ENCODE measurements at places on chromosomes 4 and X.
A peak's percentile ranks its signal among the peaks of the same experiment; 100 is the strongest.

DNA sequence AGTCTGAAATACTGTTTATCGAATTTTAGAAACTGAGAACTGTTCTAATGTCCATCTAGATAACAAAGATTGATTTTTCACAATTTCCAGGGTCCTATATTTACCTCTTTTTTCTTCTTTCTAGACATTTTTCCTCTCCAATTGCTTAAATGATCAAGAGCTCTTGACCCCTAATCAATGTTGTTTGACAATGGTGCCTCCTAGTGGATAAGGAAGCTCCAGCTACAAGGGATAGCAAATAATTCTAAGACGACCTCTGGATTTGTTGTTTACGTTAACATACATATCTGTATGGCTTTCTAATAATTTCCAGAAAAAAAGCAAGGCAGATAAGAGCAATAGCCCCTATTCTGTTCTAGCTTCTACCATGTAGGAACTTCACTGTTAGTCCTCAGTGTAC is 35.8 kb downstream of the GPR82 start:
- DNase-seq = no peak

- peak; percentile 40 for DNase-seq
Measured at GRCh38 chrX:38805432-38806389, 4.5 kb downstream of the MID1IP1 start.

- DNase-seq = no peak
Measured at GRCh38 chrX:139202742-139203420, 327.7 kb upstream of the F9 start.

GRCh38 chr4:132284910-132285426 is 864.1 kb upstream of the PCDH10 start:
- no peak for DNase-seq

GRCh38 chr4:7003879-7004240 is 39.3 kb upstream of the TADA2B start:
- DNase-seq = no peak

GRCh38 chr4:180398564-180398963 is 1844.6 kb upstream of the TENM3 start:
- no peak for DNase-seq

GRCh38 chrX:103941201-103941975 is 21.0 kb upstream of the TMSB15B start:
- DNase-seq = no peak

DNA sequence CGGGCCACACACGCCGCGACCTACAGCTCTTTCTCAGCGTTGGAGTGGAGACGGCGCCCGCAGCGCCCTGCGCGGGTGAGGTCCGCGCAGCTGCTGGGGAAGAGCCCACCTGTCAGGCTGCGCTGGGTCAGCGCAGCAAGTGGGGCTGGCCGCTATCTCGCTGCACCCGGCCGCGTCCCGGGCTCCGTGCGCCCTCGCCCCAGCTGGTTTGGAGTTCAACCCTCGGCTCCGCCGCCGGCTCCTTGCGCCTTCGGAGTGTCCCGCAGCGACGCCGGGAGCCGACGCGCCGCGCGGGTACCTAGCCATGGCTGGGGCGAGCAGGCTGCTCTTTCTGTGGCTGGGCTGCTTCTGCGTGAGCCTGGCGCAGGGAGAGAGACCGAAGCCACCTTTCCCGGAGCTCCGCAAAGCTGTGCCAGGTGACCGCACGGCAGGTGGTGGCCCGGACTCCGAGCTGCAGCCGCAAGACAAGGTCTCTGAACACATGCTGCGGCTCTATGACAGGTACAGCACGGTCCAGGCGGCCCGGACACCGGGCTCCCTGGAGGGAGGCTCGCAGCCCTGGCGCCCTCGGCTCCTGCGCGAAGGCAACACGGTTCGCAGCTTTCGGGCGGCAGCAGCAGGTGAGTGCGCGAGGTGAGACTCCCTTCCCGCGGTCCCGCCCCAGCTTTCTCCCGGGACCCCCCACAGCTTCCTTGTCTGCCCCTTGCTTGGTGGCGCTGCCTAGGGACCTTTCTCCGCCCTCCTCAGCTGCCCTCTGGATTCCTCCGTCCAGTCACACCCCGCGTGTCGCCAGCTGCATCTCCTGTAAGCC is 678 bp downstream of the BMP3 start:
- DNase-seq = no peak

DNA sequence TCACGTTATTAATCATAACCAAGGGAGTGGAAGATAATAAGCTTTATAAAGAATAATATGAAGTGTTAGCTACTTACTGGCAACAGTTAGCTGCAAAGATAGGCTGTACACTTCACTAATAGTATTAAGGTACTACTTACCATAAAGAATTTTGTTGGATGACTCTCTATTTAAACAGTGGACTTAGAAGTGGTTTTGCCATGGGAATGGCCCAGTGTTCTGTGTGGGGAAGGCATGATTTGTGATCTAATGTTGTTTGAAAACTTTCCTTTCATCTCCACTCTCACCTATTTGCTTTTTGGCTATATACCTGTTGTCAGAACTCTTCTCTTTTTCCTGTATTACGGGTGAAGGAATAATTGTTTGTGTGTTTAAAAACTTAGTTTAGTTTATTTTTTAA is 23.0 kb downstream of the FHDC1 start:
- no peak for DNase-seq

DNA sequence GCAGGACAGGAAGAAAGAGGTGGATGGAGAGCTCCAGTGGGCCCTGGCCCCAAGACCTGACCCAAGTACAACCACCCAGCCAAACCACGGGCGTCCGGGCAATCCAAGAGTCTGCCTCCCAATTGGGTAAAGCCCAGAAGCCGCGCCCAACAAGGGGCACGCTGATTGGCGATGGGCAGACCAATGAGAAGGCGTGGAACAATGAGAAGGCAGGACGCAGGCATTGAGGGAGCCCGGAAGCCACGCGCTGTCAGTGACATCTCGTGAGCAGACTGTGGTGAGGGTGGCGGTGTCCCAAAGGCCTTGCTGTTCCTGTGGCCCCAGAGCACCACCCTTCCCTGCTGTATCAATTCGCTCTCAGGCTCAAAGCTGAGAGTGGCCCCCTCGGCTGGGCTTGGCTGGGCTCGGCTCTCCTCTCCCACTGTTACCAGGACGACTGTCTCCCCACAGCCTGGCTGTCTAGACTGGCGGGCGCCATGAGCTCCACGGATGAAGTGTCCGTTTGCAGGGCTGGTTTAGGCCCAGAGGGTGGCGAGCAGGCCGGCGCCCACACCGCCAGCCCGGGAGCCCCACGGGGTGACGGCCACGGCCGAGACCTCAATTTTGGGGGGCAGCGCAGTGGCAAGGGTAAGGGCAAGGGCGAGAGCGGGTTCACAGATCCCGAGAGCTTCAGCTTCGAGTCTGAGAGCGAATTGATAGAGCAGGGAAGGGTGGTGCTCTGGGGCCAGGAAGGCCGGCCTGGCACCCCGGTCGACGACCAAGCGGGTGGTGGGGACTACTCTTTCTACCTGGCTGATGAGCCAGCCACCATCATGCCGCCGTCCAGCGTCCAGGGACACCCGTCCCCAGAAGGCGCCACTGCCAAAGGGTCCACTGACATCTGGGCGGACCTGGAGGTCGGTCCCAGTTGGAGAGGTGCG is at the start of gene LOC101059915:
Gene LOC101059915, plus strand, starts transcription at position 219 of the 920 bp plus-strand sequence.
- no peak for DNase-seq

DNA sequence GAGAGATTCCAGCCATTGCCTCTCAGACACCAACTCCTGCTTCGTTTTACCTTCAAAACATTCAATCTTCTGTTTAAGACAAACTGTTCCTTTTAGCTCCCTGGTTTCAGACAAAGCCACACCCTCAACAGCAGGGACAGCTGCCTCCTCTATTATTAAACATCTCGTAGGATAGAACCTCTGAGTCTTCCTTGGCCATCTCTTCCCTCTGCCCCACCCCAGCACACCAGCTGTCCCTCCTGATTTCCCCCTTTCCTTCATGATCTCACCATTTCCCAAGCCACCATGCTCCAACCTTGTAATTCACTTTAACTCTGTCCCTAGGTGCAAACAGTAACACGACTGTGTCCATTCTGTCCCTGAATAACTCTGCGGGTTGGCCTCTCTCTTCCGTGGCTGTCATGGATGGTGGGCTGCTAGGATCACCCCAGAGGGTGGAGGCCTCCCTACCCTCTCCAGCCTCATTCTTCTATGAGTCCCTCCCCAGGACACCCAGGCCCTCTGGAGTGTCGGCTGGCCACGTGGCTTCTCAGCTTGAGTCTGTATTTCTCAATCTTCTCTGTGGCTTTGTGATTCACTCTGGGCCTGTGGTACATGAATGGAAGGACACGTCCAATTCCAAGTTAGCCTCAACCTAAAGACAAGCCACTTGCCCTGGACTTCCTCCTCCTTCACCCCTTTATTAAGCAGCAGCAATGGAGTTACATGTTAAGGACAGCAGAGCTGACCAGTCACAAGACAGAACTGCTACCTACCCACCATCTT is 349.9 kb downstream of the FBXW7 start:
- no peak for DNase-seq

GRCh38 chr4:142815834-142816233 is 30.3 kb downstream of the INPP4B start:
- DNase-seq = no peak

DNA sequence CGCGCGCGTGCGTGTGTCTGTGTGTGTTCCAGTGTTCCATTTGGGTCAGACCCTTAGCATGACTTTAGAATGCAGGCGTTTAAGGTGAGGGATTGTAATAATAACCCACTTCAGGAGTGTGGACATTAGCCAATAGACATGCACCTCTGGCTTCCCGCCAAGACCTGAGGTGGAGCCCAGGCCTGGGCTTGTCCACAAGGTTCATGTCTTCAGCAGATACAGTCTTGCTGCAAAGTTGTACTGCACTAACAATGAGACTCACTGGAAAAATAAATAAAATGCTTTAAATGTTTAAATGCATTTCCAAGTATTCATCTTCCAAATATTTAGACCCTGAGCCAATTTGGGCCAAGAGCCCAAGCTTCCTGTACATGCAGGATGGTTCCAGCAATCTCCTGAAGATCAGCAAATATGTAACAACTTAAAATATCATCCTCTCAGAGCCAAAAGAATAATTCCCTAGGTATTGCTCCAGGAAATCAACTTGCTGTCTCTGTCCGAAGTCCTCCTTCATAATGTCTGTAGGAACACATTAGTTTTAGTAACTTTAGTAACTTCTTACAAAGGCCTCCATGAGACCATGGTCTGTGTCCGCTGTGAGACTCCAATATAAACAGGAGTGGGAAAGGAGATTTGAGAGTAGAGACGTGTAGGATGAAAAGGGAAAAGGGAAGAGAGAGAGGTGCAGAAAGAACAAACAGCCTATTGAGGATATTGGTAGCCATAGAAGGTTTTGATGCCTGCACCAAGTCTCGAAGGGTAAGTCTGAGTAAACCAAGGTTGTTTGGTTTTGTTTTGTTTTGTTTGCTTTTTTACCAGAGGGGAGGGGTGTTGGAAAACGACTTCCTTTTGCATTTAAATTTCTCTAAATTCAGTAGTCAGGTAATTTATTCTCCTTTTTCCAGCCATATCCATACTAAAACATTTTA is 98.5 kb upstream of the KLF3 start:
- DNase-seq = no peak

DNA sequence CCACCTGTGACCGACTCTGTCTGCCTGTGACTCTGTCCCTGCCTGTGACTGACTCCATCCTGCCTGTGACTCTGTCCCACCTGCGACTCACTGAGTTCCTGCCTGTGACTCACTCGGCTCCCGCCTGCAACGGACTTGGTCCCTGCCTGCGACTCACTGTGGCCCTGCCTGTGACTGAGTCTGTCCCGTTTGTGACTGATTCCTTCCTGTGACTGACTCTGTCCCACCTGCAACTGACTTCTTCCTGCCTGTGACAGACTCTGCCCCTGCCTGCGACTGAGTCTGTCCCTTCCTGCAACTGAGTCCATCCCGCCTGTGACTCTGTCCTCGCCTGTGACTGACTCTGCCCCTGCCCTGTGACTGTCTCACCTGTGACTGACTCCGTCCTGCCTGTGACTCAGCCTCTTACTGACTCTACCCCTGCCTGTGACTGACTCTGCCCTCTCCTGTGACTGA is 9.6 kb upstream of the UVSSA start:
- DNase-seq = no peak

- DNase-seq = no peak
Measured at GRCh38 chr4:73244945-73245601, 13.5 kb downstream of the ANKRD17 start.

DNA sequence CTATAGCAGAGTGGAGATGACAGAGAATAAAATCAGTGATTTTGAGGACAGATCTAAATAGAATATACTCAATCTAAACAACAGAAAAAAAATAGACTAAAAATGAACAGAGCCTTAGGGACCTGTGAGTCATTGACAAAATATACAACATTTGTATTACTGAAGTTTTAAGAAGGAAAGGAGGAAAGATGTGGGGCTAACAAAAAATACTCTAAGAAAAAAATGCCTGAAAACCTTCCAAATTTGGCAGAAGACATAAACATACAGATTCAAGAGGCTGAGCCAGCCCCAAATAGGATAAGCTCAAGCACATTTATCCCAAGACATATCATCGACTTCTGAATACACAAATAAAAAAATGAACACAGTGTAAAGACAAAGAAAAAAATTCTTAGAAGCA is 123.6 kb upstream of the INTU start:
- DNase-seq = no peak

DNA sequence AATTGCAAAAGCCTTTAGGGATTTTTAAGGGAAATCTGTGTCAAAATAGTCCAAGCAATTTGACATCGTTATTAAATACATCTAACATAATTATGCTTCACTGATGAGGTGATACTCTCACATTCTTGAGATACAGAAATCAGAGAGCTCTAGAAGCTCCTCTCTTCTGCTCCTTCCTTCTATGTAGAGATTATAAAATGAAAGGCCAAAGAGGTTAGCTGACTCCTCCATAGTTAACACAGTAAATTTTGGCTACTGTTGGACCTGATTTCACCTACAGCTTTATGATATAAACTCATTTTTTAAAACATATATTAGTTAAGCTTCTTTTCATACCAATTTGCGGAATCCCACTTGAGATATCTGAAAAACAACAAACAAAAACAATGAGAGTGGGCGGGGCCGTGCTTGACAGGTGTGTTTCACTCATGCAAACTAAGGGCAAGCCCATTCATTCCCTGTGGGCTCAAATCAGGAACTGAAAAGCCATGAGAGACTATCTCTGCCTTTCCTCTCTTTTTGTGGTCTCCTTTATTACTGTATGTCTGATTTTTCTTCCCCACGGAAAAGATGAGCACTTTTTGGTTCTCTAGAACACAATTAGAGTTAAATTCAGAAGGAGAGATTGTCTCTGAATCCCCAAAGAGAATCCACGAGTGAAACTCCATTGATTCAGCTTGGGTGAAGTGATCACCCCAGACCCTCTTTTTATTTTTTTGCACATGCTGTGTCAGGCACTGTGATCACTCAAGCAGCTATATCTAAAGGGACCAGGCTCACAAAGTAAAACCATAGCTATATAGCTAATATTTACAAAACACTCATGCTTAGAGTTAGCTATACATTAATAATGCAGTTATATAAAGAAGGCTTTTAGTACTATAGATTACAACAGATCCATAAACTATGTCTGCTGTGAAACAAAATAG is 566.3 kb downstream of the IL15 start:
- DNase-seq = no peak

DNA sequence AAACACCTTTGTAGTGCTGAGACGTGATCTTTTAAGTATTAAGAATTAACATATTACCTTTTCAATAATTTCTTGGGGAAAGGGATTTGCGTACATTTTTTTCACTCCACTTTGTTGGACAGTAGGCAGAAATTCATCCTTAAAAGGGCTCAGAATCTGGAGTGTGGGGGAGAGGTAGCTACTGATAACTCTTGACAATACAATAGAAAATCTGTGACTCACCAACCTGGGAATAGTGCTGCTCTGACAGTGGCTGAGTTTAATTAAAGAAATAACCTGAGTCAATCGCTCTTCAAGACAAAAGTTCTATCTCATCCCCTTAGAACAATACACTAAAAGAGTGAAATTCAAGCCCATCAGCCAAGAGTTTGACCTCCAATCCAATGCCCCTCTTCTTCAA is 60.2 kb downstream of the SLC9A7 start:
- DNase-seq = no peak

GRCh38 chrX:154714925-154715324 is 36.0 kb downstream of the GAB3 start:
- DNase-seq = no peak

Measured in NK-92 treated with Interleukin-12 subunit alpha and Interleukin-12 subunit beta, amount 100 ng/mL, for 24 hours (cell line).